ENCODE measurements at places on chromosomes 7 and 10.

- DNase-seq = no peak
Observed at GRCh38 chr10:24157567-24157966, 51.4 kb upstream of the KIAA1217 start.

DNA sequence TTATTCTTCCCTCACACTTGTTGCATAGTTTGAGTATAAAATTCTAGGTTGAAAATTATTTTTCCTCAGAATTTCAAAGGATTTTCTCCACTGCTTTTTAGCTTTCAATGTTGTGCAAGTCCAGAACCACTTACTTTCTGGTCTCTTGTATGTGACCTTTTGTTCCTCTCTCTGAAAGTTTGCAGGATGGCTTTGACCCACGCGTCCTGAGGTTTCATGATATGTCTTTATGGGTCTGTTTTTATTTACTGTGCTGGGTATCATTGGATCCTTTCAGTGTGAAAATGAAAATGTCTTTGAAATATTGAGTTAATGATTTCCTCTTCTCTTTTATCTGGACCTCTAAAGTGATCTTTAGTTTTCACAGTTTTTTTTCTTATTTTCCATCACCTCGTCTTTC, 38.5 kb downstream of the C1GALT1 start:
- DNase-seq = no peak

- no peak for DNase-seq
Observed at GRCh38 chr10:5902511-5903274, 12.7 kb downstream of the FBH1 start.

DNA sequence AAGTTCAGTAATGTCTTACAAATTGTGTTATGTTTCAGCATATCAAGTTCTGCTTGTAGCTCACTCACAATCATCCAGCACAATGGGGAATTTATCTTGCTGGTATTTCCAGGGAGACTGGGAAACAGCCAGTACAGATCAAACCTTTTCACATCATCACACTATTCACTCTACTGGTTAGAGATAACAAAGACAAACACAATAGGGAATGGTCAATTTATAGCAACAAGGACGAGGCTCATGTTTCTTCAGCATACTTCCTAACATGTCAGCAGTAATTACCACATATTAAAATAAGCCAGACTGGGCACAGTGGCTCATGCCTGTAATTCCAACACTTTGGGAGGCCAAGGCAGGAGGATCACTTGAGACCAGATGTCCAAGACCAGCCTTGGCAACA, 38.3 kb downstream of the TOMM7 start:
- DNase-seq = no peak

DNA sequence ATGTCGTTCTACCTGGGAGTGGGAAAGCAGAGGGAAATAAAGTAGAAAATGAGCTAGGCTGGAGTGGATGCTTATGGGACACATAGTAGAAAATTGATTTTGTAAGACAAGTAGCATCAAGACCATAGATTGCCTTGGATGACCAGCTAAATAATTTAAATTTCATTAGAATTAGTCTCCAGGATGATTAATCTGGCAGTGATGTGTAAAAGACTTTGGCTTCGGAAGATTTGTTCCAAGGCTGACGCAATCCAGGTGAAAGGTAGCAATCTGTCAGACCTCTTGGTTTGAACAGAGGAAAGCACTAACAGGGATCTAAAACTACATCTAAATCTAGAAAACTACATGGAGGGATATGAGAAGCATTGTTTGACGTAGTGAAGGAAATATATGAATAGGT, 236.5 kb downstream of the ARL4A start:
- no peak for DNase-seq

GRCh38 chr10:69863580-69863979, 61.9 kb downstream of the COL13A1 start:
- DNase-seq = no peak

DNA sequence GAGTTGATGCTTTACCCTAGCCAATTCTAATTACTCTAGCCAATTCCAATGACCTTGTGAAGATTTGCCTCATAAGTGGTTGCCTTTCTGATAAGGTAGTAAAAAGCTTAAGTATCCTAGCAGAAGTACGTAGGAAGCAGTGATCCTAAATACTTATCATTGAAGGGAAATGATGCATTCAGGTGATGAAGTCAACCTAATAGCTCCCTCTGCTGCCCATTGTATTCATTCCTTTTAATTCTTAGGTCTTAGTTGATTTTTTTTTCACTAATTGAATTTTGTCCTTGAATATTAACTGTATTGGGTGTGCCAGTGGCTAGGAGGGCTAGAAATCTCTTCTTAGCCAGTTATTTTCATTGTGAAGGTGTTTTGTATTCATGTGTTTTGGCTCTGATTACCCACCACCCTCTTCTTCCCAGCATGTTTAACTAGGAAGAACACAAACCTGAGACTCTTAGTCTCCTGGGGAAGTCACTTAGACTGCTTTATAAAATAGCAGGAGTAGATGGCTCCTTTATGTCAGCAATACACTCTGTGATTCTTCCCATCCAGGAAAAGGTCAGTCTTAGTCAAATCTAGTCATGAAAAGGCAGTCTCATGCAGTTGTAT, 46.3 kb downstream of the PLEKHA8 start:
- DNase-seq = no peak

GRCh38 chr7:142797391-142798377, 26.9 kb downstream of the PRSS2 start:
- DNase-seq = no peak

DNA sequence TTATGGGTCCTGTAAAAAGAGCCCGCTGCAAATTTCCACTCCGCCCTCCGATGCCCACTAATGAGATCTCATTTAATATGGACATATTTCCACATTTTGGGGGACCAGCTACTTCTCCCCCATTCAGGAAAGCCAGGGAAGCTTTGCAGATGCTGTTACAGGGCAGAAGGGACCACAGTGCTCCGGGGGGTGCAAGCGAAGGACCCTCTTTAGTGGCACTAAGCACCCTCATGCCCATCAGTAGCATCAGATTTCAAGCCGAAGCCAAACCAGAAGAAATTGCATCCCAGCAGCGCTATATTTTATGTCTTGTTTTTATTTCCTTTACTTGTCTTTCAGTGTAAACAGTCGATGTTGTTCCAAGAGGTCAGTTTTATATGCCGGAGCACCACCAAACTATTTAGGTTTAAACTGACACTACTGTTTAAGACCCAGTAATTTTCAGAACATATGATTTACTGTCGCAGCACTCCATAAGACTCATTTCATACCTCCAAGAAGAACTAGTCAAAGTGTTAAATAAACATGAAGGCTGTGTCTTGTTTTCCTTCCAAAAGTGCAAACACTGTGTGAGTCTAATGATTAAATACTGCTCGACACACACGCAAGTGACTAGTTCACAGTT, 122.2 kb upstream of the MGMT start:
- DNase-seq = no peak

- DNase-seq = no peak
Observed at GRCh38 chr7:14258441-14258840, 269.0 kb upstream of the ETV1 start.

GRCh38 chr7:113071465-113071864, 15.2 kb downstream of the GPR85 start:
- DNase-seq = no peak

DNA sequence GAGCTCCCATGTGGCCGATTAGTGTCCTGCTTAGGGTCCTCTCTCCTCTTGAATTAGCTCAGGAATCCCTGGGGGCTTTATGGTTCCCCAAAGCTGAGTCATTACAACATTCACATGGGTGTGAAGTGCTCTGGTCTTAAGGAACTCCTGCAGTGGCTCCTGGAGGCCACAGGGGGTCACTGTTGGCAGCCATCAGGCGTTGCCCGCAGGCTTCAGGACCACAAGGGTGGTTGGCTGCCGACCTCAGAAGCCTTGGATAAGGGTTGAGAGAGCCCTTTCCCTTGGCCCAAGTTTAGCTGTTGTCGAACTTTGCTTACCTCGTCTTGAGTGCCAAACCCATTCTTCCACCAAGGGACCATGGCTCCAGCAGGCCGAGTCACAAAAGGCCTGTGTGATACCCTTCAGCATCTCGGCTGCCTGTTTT, 61.7 kb downstream of the SH2D4B start:
- DNase-seq = no peak

DNA sequence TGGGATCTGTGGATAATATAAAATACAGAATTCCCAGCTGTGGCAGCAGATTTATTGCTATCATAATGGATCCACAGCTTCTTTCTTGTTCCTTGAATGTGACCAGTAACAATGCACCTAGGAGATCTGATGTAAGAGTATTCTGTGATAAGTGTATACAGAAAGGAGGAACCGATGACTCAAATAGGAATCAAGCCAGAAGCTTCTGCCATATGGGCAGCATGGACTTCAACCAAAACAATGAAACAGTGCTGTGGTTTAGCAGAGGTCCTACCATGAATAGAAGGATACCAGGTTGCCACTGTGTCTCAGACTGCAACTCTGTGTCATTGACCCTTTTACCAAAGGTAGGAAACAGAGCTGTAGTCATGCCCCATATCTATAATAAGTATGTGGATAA, 81.8 kb downstream of the PTPRZ1 start:
- DNase-seq = no peak

DNA sequence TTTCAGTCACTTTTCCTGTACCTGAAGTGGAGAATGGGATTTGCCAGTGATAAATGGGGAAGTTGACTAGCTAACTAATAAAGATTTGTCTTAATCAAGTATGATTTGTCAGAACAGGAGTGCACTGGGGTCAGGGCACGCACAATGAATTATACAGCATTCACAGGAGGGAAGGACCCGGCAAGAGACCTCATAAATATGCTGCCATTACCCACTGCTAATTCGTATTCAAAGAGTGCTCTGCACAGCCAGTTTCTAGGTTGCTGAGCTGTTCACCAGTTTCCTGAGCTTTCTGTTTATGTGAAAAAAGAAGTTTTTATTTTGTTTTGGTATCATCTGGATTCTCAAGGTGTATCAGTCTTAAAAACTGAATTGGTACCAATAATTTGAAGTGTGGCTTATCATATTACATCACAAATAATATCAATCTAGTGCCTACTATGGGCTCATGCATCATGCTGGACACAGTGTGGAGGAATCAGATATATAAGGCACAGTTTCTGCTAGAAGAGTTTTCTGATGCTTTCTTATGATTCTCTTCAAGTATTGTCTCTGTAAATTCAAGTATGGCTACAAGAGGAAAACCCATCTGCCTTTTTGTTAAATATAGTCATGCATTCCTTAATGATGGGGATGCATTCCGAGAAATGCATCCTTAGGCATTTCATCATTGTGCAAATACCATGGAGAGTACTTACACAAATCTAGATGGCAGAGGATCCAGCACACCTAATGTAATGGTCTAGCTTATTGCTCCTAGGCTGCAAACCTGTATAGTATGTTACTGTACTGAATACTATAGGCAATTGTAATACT, 202.2 kb downstream of the VTI1A start:
- DNase-seq = no peak

- DNase-seq = no peak
Observed at GRCh38 chr10:21020545-21020944, 123.4 kb upstream of the NEBL start.

- no peak for DNase-seq
Observed at GRCh38 chr10:122232769-122233168, 38.3 kb upstream of the BTBD16 start.
